Stimulated activated CD4-positive, alpha-beta T cell treated with anti-CD3 and anti-CD28 coated beads, TNF-alpha, amount 100 ng/mL, for 4 hours (primary cell): ENCODE measurements at places on chromosomes 5 and 9.

DNA sequence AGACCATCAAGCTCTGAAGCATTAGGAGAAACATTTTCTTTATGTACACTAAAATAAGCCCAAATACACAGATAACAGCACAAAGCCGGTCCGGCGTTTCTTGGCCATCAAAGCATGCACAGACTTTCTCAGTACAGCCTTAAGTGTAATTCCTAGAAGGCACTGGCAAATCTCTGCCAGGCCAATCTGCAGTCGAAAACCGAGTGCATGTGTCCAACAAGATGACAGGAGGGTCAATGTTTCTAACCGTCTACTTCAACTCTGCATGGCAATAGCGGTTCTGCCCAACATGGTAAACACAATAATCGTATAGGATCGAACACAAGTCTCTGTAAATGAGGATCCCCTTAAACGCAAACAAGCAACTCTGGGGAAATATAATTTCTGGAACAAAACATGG, 1.1 kb downstream of the ARL15 start:
- no peak for DNase-seq

DNA sequence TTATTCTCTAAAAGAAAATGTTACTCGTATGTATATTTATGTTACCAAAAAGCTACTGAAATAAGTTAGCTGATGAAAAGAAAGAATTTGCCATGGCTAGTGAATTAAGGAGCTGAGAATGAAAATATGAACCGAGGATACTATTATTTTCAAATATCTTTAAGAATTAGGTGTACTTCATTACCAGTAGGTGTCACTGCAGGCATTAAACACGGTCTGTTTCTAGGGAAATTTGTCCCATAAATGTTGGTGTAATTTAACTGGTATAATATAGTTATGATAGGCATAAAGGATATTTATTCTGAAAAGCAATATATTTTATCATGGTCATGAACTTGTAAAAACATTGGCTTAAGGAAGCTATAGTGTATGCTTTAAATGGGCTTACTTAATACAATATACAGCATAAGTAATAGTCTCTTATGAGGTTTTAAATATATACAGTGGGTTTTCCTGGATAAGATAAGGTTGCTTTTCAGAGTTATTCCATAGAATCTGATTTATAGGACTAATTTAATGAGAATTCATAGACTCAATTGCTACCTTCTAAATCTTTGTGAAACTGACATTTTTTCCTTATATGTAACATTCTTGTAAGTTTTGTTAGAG, 72.4 kb upstream of the MPDZ start:
- DNase-seq = no peak

GRCh38 chr5:132102101-132102701, 28.6 kb downstream of the CSF2 start:
- DNase-seq = no peak

DNA sequence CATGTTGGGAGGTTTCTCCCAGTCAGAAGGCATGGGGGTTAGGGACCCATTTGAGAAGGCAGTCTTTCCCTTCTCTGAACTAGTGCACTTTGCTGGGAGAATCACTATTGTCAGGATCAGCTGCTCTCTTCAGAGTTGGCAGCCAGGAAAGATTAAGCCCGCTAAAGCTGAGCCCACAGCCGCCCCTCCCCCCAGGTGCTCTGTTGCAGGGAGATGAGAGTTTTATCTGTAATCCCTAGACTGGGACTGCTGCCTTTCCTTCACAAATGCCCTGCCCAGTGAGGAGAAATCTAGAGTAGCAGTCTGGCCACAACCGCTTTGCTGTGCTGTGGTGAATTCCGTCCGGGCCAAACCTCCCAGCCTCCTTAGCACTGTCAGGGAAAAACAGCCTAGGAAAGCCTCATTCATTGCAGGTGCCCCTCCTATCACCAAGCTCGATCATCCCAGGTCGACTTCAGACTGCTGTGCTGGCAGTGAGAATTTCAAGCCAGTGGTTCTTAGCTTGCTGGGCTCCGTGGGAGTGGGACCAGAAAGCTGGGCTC, 69.8 kb downstream of the CNTLN start:
- DNase-seq = no peak

DNA sequence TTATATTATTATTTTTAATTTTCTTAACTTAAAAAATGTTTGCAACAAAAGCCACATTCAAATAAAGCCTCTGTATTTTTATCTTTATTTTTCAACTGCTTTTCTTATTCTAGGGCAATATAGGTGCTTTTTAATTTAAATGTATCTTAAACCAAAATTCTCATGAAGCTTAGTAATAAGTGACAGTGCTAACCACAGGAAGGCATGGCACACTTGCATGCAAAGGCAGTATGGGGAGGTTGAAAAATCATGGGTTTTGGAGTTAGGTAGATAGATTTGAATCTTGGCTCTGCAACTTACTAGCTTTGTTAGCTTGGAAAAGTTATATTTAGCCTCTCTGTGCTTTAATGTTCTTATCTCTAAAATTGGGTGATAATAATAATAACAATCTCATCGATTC, 458.0 kb downstream of the DMAC1 start:
- DNase-seq = no peak

GRCh38 chr9:118686959-118687358, 682.3 kb downstream of the BRINP1 start:
- no peak for DNase-seq

- no peak for DNase-seq
These were observed 10.4 kb downstream of the ZNF618 start for GRCh38 chr9:113886466-113886865.

DNA sequence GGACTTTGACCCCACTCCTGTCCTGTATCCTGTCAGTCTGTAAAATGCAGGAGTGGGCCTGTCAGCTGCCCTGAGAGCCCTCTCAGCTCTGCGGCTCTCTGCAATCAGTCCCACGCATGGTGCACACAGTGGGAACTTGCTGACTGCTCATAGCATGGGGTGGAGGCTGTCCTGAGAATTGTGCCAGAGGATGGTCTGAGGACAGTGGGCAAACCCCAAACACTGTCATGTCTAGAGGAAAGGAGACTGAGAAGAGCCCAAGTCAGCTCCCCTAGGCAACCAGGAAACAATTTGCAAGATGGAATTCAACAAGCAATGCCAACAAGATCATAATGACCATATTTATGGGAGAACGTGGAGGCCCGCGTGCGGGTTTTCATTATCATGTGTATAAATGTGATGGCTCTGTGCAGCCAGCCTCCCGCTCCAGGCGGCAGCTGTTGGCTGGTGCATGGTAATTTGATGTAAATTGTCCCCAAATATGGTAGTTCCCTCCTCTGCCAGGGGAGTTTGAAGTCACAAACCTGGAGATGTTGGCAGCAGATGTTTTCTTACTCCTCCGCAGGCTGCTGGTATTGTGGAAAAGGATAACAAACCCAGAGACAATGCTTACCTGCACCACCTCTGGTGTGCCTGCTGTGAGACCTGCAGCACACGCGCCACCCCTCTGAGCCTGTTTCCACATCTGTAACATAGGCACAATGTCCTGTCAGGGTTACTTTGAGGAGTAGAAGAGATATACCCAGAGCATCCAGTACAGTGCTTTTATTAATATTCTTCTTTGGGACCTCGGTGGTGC, 39.8 kb upstream of the ALDH1B1 start:
- no peak for DNase-seq

GRCh38 chr5:75275756-75276155, 39.1 kb upstream of the ANKRD31 start:
- DNase-seq = no peak

GRCh38 chr5:15604986-15605385, 105.0 kb downstream of the FBXL7 start:
- no peak for DNase-seq
